ENCODE measurements at places on chromosomes 2 and 18.

- DNase-seq = no peak
Observed at GRCh38 chr2:42636934-42637333, 68.5 kb downstream of the MTA3 start.

GRCh38 chr2:223578846-223579245 lies 23.3 kb downstream of the SCG2 start:
- no peak for DNase-seq

GRCh38 chr2:86566158-86566820 lies 3.0 kb upstream of the CHMP3 start:
- no peak for DNase-seq

GRCh38 chr2:105857076-105857740 lies 112.5 kb downstream of the NCK2 start:
- DNase-seq = no peak

- no peak for DNase-seq
Observed at GRCh38 chr18:54690198-54690597, 99.2 kb downstream of the DYNAP start.

Data from ascending aorta (tissue), 2 donors.